ENCODE measurements at places on chromosomes 12 and 14.

GRCh38 chr14:34043627-34044372, 92.9 kb upstream of the EGLN3 start:
- H3K27ac ChIP-seq = no peak overlapping the region
- no peak overlapping the region for H3K4me3 ChIP-seq
- no peak for DNase-seq
- no peaks in the 10 kb centered on the region for H3K36me3 ChIP-seq

DNA sequence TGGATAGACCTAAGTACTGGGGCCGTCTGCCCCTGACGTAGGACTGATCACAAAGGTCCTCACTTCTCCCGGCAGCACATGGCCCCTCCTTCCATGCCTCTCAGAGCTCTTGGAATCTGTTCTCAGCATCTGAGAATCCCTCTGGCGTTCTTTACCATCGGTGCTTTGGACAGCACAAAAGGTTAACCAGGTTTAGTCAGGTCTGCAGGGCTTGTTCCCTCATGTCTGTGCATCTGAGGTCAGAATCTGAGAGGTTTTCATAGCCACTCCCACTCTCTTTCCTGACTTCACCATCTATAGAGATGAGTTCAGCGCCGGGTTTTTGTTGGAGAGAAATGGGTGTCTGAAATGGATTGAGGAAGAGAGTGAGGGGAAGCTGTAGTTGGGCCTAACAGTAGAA, 130.0 kb upstream of the ARHGAP5 start:
- no peak overlapping the region for H3K4me3 ChIP-seq
- H3K4me1 ChIP-seq = no peaks in the 10 kb centered on the region
- H3K27ac ChIP-seq = no peak overlapping the region
- no peak for DNase-seq
- H3K36me3 ChIP-seq = no peaks in the 10 kb centered on the region
- H3K27me3 ChIP-seq = no peaks in the 10 kb centered on the region

DNA sequence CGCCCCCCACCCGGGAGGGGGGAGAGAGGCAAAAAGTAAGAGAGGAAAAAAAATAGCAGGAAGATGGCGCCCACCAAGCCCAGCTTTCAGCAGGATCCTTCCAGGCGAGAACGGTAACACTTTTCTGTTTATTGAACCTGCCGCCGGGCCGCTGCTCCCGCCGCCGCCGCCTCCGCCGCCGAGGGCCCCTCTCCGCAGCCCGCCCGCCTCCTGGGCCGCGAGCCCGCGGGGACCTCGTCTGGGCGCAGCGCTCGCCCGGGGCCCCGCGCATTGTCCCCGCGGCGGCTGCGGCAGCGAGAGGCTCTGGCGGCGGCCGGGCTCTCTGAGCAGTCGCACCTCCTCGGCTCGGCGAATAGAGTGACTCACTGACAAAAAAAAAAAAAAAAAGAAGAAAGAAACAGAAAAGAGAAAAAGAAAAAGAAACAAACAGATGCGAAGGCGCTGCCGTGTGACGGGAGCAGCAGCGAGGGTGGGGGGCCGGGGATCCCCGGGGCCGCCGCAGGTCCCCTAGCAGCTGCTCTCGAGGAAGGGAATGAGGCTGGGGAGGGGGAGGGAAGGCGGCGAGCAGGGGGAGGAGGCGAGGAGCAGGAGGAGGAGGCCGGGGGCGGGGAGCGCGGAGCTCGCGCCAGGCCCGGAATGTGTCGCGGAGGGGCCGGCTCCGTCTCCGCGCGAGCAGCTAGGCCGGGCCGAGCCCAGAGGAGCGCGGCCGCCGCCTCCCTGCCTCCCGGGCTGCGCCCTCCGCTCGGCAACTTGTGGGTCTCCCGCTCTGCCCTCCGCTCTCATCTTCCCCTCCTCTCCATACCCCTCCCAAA, 781 bp downstream of the NPAS3 start:
- peaks cover 20% of the 10 kb centered on the region for H3K27me3 ChIP-seq
- peak overlapping the region; percentile 32 for H3K4me3 ChIP-seq
- peaks cover 9% of the 10 kb centered on the region for H3K4me1 ChIP-seq
- H3K27ac ChIP-seq = peak overlapping the region; percentile 81

GRCh38 chr12:114122016-114122415, 155.9 kb upstream of the RBM19 start:
- no peaks in the 10 kb centered on the region for H3K27me3 ChIP-seq
- DNase-seq = no peak
- H3K4me1 ChIP-seq = no peaks in the 10 kb centered on the region
- no peak overlapping the region for H3K4me3 ChIP-seq

DNA sequence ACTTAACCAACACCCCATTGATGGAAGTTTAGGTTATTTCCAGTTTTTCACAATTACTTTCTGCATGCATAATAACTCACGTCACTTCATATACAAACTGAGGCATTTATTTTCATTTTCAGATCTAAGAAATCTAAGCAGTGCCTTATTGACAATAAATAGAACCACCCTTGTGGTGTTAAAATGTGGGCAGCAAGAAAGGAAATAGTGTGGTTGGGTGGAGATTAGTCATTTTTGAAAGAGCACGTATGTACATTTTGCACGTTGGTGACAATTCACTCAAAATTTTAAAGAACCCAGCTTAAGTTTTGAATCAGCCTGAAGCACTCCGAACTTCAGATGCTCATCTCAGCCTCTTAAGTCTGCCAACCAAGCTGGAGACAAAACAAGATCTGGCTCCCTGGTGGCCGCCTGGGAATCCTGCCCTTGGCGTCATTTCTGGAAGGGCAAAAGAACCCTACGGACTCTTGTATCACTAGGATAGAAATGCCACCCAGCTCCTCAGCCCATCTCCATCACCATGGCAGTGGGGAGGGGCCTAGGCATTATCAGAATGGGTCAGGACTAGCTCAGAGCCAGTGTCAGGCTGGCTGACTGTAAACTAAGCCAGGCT, 89.5 kb upstream of the BCL2L14 start:
- no peak overlapping the region for H3K27ac ChIP-seq
- no peaks in the 10 kb centered on the region for H3K4me1 ChIP-seq
- H3K27me3 ChIP-seq = no peaks in the 10 kb centered on the region
- H3K36me3 ChIP-seq = no peaks in the 10 kb centered on the region
- H3K4me3 ChIP-seq = no peak overlapping the region

DNA sequence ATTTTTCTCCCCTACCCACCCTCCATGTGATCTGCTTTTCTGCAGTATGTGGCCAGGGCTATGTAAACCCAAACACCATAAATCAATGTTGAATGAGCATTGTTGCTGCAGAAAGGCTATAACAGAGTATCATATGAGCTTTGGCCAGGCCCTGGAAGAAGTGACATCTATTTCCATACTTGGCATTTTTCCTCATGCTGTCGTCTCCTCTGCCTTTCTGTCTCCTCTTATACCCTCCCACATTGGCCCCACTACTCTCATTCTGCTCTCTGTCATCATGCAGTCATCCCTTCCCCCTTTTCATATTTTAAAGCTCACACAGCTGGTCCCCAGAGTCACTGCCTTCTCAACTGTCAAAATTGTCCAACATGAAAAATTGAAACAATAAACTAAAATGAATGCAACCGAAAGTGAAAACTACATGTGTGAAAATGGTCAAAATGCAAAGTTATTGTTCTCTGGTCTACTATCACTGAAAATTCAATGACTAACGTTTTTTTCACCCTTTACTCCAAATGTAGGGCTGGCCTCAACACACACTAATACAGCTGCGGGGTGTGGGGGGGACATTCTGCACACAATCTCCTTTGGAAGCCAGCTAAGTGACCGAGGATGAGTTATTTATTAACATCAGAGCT, 290.7 kb upstream of the TMPO start:
- H3K4me1 ChIP-seq = no peaks in the 10 kb centered on the region
- DNase-seq = no peak
- H3K36me3 ChIP-seq = no peaks in the 10 kb centered on the region
- no peak overlapping the region for H3K4me3 ChIP-seq
- no peak overlapping the region for H3K27ac ChIP-seq

- no peaks in the 10 kb centered on the region for H3K36me3 ChIP-seq
- no peak for DNase-seq
- H3K4me3 ChIP-seq = no peak overlapping the region
- H3K27ac ChIP-seq = no peak overlapping the region
Observed at GRCh38 chr12:113781415-113782198, 184.5 kb downstream of the RBM19 start.

DNA sequence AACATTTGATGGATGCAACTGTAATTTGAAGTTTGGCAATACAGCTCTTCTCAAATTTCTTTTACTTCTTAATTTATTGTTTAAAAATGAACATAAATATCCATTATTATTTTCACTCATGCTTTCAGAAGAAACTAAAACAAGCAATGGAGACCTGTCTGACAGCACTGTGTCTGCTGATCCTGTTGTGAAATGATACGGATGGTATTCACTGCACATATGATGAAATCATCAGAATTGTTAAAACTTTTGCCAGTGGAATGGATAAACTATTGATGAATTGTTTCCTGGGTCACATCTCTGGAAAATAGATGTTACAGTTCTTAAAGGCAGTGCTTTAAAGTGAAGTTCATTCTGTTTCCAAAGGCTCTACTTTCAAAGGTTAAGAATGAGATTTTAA, 59.2 kb downstream of the WASHC4 start:
- H3K4me1 ChIP-seq = no peaks in the 10 kb centered on the region
- no peak overlapping the region for H3K4me3 ChIP-seq
- H3K36me3 ChIP-seq = no peaks in the 10 kb centered on the region
- no peak overlapping the region for H3K27ac ChIP-seq

GRCh38 chr12:54977857-54978256, 6.7 kb downstream of the TESPA1 start:
- H3K4me1 ChIP-seq = no peaks in the 10 kb centered on the region
- H3K27me3 ChIP-seq = no peaks in the 10 kb centered on the region
- DNase-seq = no peak
- H3K4me3 ChIP-seq = no peak overlapping the region
- no peaks in the 10 kb centered on the region for H3K36me3 ChIP-seq

GRCh38 chr12:29644536-29645162, 139.1 kb downstream of the TMTC1 start:
- no peak for DNase-seq
- H3K27me3 ChIP-seq = no peaks in the 10 kb centered on the region
- H3K36me3 ChIP-seq = no peaks in the 10 kb centered on the region
- peaks cover 8% of the 10 kb centered on the region for H3K4me1 ChIP-seq
- H3K27ac ChIP-seq = no peak overlapping the region
- H3K4me3 ChIP-seq = no peak overlapping the region

- H3K4me3 ChIP-seq = no peak overlapping the region
- H3K27me3 ChIP-seq = no peaks in the 10 kb centered on the region
- peaks cover 38% of the 10 kb centered on the region for H3K4me1 ChIP-seq
- no peak for DNase-seq
- H3K27ac ChIP-seq = no peak overlapping the region
Observed at GRCh38 chr12:132500142-132500855, 10.3 kb downstream of the FBRSL1 start.

DNA sequence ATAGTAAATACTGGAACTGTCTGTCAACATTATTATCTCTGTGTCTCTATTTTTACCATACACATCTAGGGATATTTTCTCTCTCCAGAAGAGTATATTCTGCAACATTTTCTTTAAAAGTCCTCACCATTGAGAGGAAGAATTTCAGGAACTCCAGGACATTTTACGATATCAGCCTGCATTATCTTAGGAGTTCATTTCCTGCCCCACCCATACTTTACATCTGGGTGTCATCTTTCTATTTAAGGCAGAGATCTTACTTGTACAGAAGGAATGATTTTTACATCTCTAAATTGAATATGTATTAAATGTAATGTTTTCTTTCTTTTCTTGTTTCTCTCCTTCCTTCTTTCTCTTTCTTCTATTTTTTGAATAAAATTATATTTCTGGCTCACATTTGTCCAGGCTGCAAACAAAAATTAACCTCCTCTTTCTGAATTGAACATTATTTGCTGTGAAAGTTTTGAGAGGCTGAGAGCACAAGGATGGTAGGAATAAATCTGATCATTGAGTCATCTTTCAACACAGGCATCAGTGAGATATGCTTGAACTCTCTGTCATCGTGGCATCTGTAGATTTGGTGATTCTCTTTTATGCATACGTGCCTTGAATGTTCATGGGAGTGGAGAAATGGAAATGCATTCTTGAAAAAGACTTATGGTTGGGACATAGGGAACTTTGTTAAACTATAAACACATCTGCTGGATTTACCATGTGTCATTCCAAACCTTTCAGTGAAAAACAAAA, 753.6 kb downstream of the SLC16A7 start:
- no peaks in the 10 kb centered on the region for H3K27me3 ChIP-seq
- no peak overlapping the region for H3K4me3 ChIP-seq
- H3K36me3 ChIP-seq = no peaks in the 10 kb centered on the region

DNA sequence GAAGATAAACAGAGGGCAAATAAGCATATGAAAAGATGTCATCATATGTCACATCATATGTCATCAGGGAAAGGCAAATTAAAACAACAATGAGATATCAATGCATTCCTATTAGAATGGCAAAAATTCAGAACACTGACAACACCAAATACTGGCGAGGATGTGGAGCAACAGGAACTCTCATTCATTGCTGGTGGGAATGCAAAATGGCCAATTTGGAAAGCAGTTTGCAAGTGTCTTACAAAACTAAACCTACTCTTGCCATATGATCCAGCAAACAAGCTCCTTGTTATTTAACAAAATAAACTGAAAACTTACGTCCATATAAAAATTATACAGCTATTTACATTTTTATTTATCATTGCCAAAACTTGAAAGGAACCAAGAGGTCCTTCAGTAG, 32.7 kb downstream of the CPM start:
- no peak overlapping the region for H3K27ac ChIP-seq
- peaks cover 19% of the 10 kb centered on the region for H3K4me1 ChIP-seq
- DNase-seq = no peak
- no peak overlapping the region for H3K4me3 ChIP-seq

DNA sequence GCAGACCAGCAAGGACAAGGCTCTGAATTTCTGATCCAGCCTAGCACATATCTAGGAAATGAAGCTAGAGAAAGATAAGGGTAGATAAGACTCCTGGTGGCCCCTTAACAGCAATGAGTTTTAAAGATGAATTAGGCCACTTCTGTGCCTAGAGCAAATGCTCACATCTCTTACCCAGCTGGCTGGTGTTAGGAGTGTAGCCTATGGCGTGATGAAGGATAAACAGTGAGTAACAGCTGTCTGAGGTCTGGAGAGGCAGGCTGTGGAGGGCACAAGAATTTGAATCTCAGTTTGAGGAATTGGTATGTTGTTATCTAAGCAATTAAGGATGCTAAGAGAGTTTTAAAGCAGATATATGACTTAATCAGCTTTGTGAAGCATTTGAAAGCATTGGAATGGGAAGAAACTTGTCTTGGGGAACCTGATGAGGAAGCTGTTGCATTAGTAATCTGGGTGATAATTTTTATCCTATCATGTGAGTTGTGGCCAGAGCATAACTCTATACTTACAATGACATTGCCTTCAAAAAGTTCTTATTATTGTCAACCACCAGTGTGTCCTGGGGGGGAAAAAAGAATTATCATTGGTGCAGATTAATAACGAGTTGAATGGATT, 161.8 kb downstream of the SRGAP1 start:
- no peak overlapping the region for H3K4me3 ChIP-seq
- no peaks in the 10 kb centered on the region for H3K36me3 ChIP-seq
- peaks cover 5% of the 10 kb centered on the region for H3K4me1 ChIP-seq
- H3K27me3 ChIP-seq = no peaks in the 10 kb centered on the region

GRCh38 chr12:4817880-4818279, 91.8 kb upstream of the KCNA1 start:
- H3K27ac ChIP-seq = no peak overlapping the region
- H3K4me3 ChIP-seq = no peak overlapping the region
- no peaks in the 10 kb centered on the region for H3K4me1 ChIP-seq
- peaks cover 23% of the 10 kb centered on the region for H3K27me3 ChIP-seq

- no peak overlapping the region for H3K4me3 ChIP-seq
- H3K36me3 ChIP-seq = no peaks in the 10 kb centered on the region
- DNase-seq = no peak
- peaks cover 24% of the 10 kb centered on the region for H3K27me3 ChIP-seq
- peaks cover 14% of the 10 kb centered on the region for H3K4me1 ChIP-seq
- H3K27ac ChIP-seq = no peak overlapping the region
Observed at GRCh38 chr14:30875788-30876053, 1.4 kb downstream of the COCH start.
